ENCODE measurements at places on chromosomes 2 and 18. TPM values are rescaled to one million over a fixed set of nuclear protein-coding genes. Genes with fewer than 3 reads are reported as not detected.

Gene SH3BP4
- total RNA-seq: 24.0 TPM

- H3K36me3 ChIP-seq: no peaks in the 10 kb centered on the region
- H3K4me1 ChIP-seq: no peaks in the 10 kb centered on the region
- no peak overlapping the region for H3K4me3 ChIP-seq
- no peak overlapping the region for H3K27ac ChIP-seq
- no peaks in the 10 kb centered on the region for H3K27me3 ChIP-seq
These were observed 3.5 kb upstream of the ARHGAP15 start for GRCh38 chr2:143125717-143126116.

DNA sequence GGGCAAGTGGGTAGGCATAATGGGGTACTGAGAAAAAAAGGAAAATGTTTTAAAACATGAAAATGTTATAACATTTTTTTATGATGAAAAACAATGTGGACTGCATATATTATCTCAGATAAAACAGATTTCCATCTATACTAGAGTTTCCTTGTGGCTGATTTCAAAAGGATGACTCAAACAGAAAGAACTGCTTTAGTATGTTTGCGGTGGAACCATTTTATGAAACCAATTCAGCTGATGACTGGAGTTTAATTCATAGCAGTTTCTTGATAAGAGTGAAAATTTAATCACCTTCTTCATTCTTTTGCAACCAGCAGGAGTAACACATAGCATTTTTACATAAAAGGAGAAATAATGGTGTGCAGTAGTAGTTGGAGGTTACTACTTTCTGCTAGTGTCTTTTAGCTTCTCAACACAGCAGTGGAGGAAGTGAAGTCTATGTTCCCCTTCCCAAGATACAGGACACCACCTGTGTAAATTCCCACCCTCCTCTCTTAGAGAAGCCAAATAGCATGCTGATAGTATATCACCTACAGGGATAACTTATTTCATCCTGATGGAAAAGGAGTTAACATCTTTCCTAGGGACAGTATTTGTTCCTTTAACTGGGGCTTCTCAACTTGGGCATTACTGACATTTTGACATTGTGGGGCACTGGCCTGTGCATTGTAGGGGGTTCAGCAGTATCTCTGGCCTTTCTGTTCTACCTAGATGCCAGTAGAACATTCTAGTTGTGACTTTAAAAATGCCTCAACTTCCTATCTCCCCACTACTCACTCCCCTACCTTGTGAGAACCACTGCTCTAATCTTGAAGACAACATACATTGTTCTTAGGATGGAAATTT lies 29.9 kb downstream of the PELI1 start:
- DNase-seq: no peak
- no peaks in the 10 kb centered on the region for H3K27me3 ChIP-seq
- H3K4me1 ChIP-seq: peaks cover 38% of the 10 kb centered on the region
- no peaks in the 10 kb centered on the region for H3K36me3 ChIP-seq
- H3K27ac ChIP-seq: no peak overlapping the region
- no peak overlapping the region for H3K4me3 ChIP-seq

- H3K27ac ChIP-seq: no peak overlapping the region
- H3K4me1 ChIP-seq: peaks cover 18% of the 10 kb centered on the region
- H3K36me3 ChIP-seq: no peaks in the 10 kb centered on the region
- no peaks in the 10 kb centered on the region for H3K27me3 ChIP-seq
- no peak for DNase-seq
These were observed 2.6 kb downstream of the FARSB start for GRCh38 chr2:222653280-222653679.

DNA sequence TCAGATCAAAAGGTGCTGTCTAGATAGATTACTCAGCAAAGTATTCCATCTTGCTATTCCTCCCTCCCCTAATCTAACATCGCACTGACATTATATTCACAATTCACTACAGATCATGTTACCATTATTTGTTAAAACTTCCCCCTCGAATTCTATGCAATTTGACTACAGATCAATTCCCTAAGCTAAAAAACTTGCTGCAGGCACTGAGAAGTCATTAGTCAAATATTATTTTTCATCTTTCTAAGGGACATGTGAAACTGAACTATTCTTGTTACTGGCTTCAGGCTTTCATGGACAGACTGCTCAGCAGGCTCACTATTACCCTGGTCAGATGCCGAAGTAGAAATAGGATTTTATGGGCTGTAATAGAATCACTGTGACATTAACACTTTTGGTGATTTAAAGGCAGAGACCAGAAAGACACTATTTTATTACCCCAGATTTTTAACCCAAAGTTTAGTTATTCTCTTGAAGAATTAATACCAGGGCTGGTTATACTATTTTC lies 15.1 kb downstream of the MYL1 start:
- no peak overlapping the region for H3K4me3 ChIP-seq
- H3K4me1 ChIP-seq: no peaks in the 10 kb centered on the region
- no peak overlapping the region for H3K27ac ChIP-seq

DNA sequence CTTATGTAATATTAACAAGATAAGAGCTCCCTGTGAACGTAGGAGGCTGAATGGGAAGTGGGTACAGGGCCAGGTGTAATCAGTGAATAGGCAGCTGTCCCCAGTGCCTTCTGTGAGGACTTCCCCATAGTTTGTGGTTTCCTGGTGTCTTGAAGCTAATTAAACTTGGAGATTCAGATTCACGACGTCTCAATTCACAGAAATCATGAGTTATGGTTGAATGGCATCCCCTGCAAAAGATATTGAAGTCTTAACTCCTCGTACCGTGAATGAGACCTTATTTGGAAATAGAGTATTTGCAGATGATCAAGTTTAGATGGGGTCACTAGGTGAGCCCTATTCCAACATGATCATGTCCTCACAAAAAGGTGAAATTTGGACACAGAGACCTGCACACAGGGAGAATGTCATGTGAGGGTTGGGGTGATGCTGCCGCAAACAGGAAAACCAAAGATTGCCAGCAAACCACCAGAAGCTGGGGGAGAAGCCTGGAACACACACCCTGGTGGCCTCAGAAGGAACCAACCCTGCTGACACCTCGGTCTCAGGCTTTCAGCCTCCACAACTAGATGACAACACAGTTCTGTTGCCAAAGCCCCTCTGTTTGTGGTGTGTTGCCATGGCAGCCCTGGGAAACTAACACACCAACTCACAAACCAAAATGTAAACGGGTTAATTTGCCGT lies 13.2 kb downstream of the ARL4C start:
- no peak overlapping the region for H3K4me3 ChIP-seq
- H3K27me3 ChIP-seq: no peaks in the 10 kb centered on the region
- H3K4me1 ChIP-seq: no peaks in the 10 kb centered on the region
- no peaks in the 10 kb centered on the region for H3K36me3 ChIP-seq

GRCh38 chr2:192634557-192634956 lies 439.8 kb upstream of the TMEFF2 start:
- no peak overlapping the region for H3K4me3 ChIP-seq
- no peak for DNase-seq
- H3K27ac ChIP-seq: no peak overlapping the region
- H3K4me1 ChIP-seq: no peaks in the 10 kb centered on the region

DNA sequence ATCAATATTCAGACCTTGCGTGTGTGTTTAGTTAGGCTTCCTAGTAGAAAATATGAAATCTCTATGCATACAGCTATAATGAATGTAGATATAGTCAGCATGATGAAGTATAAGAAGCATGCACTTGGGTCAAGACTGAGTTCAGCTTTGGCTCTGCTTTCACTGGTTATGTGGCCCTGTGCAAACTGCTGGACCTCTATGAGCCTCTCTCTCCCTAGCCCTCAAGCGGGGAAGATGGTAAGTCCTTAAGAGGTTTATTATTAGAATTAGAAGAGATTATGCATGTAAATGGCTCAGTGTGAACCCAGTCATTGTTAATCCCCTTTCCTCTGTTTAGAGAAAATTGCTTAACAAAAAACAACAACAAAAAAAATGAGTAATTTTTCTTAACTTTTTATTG lies 178.8 kb upstream of the NXPH2 start:
- H3K4me1 ChIP-seq: no peaks in the 10 kb centered on the region
- no peak overlapping the region for H3K4me3 ChIP-seq
- H3K27ac ChIP-seq: no peak overlapping the region

Gene MAPK4
- total RNA-seq: 4.0 TPM

GRCh38 chr18:23570912-23571504 lies 15.3 kb downstream of the NPC1 start:
- H3K4me3 ChIP-seq: no peak overlapping the region
- H3K27me3 ChIP-seq: no peaks in the 10 kb centered on the region
- H3K4me1 ChIP-seq: peaks cover 15% of the 10 kb centered on the region
- H3K27ac ChIP-seq: no peak overlapping the region
- DNase-seq: no peak
- peaks cover 36% of the 10 kb centered on the region for H3K36me3 ChIP-seq

DNA sequence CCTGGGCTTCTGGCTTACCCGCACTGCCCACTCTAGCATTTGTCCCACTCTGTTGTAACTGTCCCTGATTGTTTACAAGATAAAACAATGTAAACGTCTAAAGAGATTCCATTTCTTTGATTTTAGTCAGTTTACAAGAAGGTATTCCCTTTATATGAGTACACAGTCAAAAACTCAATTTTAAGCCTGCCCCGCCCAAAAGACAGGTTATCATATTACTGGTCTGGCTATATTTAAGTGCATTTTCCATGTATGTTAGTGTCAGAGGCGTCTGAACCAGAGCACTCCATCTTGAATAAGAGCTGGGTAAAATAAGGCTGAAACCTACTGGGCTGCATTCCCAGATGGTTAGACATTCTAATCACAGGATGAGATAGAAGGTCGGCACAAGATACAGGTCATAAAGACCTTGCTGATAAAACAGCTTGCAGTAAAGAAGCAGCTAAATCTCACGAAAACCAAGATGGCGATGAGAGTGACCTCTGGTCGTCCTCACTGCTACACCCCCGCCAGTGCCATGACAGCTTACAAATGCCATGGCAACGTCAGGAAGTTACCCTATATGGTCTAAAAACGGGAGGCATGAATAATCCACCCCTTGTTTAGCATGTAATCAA lies 15.0 kb downstream of the GPR45 start:
- H3K36me3 ChIP-seq: no peaks in the 10 kb centered on the region
- no peak overlapping the region for H3K4me3 ChIP-seq
- H3K27me3 ChIP-seq: no peaks in the 10 kb centered on the region
- DNase-seq: no peak

DNA sequence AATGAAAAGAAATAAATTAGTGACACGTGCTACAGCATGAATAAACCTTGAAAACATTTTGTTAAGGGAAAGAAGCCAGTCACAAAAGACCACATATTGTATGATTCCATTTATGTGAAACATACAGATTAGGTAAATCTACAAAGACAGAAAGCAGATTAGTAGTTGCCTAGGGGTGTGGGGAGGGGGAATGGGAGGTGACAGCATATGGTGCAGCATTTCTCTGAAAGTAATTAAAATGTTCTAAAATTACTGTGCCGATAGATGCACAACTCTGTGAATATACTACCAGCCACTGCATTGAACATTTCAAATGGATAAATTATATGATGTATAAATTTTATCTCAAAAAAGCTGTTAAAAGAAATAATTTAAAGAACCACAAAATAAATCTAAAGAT lies 161.0 kb downstream of the TRIB2 start:
- no peak overlapping the region for H3K4me3 ChIP-seq
- no peaks in the 10 kb centered on the region for H3K36me3 ChIP-seq
- H3K27ac ChIP-seq: no peak overlapping the region
- DNase-seq: no peak

Gene ANKRD30BL
- total RNA-seq: not detected

- no peaks in the 10 kb centered on the region for H3K36me3 ChIP-seq
- H3K4me3 ChIP-seq: no peak overlapping the region
- H3K27ac ChIP-seq: peak overlapping the region; percentile 37
- DNase-seq: no peak
- H3K27me3 ChIP-seq: no peaks in the 10 kb centered on the region
These were observed 12.3 kb upstream of the POLI start for GRCh38 chr18:54257015-54257414.

GRCh38 chr2:50687327-50687726 lies 344.6 kb downstream of the NRXN1 start:
- DNase-seq: no peak
- H3K4me3 ChIP-seq: no peak overlapping the region
- H3K4me1 ChIP-seq: no peaks in the 10 kb centered on the region
- H3K27ac ChIP-seq: no peak overlapping the region
- H3K36me3 ChIP-seq: no peaks in the 10 kb centered on the region
- H3K27me3 ChIP-seq: no peaks in the 10 kb centered on the region

Gene LTBP1
- total RNA-seq: 584 TPM

DNA sequence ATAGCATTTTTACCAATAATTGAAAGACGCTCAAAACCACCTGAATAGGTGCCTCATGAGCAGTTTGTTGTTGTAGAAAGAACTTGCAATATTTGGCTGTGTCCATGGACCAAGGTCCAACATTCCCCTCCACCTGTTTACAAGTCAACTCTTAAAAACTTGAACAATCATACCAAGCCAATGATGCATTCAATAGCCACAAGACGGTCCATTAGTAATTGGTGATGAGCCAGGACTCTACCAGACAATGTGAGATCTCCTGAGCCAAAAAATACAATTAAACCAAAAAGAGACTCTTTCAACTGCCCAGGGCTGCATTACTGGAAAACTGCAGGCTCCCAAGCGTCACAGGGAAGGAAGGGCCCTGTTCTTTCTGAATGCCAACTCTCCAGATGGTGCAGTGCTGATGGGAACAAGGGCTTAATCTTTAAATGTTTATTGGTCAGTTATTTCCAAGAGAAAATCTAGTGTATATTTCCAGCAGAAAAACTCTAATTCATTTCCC lies 118.8 kb upstream of the EPB41L3 start:
- no peak overlapping the region for H3K27ac ChIP-seq
- no peaks in the 10 kb centered on the region for H3K27me3 ChIP-seq
- H3K36me3 ChIP-seq: no peaks in the 10 kb centered on the region
- H3K4me1 ChIP-seq: no peaks in the 10 kb centered on the region
- no peak overlapping the region for H3K4me3 ChIP-seq
- no peak for DNase-seq

Gene FAM228A
- total RNA-seq: 0.92 TPM

DNA sequence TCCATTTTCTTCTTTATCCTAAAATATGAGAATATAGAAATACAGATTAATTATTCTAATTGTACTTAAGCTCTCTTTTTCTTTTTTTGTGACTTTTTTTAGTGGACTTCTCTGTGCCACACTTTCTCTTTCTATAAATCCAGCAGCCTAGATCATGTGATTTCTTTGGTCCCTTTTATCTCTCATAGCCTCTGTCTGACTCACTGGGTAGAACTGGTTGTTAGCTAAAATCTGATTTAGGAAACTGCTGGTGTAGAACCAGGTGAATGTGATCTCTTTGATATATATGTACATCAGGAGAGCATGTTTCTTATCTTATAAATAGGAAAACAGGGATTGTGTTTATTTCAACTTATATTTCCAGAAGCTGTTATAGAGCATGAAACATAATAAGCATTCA lies 54.9 kb downstream of the VRK2 start:
- no peaks in the 10 kb centered on the region for H3K27me3 ChIP-seq
- DNase-seq: no peak
- H3K4me1 ChIP-seq: no peaks in the 10 kb centered on the region
- H3K4me3 ChIP-seq: no peak overlapping the region

GRCh38 chr18:5237083-5237722 lies 40.1 kb upstream of the AKAIN1 start:
- H3K4me1 ChIP-seq: peaks cover 31% of the 10 kb centered on the region
- H3K4me3 ChIP-seq: peak overlapping the region; percentile 98
- peak overlapping the region; percentile 98 for H3K27ac ChIP-seq
- peaks cover 7% of the 10 kb centered on the region for H3K36me3 ChIP-seq

Gene PASK
- 3.5 TPM for total RNA-seq

Data from thoracic aorta (tissue), 2 donors.